IMR-90 (cell line): ENCODE measurements at places on chromosomes 5 and 9. TPM values are rescaled to one million over a fixed set of nuclear protein-coding genes. Genes with fewer than 3 reads are reported as not detected.

The SLC6A7 gene
- under 0.01 TPM in 1 of 2 replicates, not detected in the other for total RNA-seq

The WDR31 gene
- 0.28 and 0.36 TPM in 2 replicates for total RNA-seq

The STK32A gene
- under 0.01 and 0.18 TPM in 2 replicates for total RNA-seq

The UAP1L1 gene
- total RNA-seq, result 2.3 and 2.5 TPM in 2 replicates

The IPPK gene
- 25.1 and 27.5 TPM in 2 replicates for total RNA-seq

DNA sequence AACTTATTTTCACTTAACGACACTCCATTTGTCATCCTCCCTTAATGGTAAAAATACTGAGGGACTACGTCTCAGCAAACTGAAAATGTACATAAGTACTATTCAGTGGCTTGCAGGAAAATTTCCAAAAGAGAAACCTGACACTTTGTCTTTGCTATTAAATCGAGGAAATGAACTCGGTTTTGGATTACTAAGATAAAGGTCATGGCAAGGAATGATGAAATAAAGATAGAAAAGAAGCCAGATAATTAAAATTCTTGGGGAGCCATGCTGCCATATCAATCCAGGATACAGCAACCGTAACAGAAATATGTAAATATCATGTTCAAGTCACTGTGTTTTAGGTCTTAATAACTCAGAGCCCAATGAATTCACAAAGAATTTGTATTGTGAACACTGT is 647.8 kb downstream of the CDH9 start:
- DNase-seq, result no peak
- no peaks in the 10 kb centered on the region for H3K36me3 ChIP-seq
- no peak overlapping the region for H3K4me3 ChIP-seq

DNA sequence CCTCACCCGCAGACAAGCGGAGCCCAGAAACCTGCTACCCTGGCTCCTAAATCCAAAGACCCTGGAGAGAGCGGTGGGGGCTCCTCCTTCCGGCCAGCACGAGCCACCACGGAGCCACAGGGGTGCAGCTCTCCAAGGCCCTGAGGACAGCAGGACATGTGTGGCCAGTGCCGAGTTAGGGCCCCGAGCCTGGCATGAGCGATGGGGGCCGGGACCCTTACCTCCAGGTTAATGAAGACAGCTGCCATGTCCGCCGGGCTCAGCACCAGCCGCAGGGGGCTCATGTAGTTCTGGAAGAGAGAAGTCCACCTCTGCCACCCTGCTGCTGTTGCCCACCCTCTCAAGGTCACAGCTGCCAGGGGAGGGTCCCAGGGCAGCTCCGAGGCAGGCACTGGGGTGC is 68.9 kb upstream of the SARDH start:
- H3K36me3 ChIP-seq, result peaks cover 31% of the 10 kb centered on the region
- H3K4me3 ChIP-seq, result no peak overlapping the region
- H3K4me1 ChIP-seq, result peaks cover 3% of the 10 kb centered on the region
- DNase-seq, result no peak
- H3K27me3 ChIP-seq, result no peaks in the 10 kb centered on the region
- no peak overlapping the region for H3K27ac ChIP-seq

DNA sequence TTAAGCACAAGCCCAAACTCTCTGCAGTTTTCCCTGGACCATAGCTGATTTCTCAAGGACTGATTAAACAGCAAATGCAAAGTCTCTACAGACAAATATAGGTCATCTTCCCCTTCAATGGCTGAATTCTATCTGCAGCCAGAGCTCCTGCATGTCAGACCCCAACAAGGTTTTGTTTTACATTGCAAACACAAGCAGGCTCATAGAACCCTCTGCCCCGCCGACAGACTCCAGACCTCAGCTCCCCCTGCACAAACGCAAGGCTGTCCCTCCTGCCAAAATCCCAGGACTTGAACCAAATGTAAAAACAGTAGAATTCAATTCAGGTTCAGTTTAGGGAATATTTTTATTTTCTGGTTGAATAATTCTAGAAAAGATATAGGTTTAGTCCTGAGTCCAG is 526.7 kb upstream of the TRPC7 start:
- no peaks in the 10 kb centered on the region for H3K4me1 ChIP-seq
- H3K36me3 ChIP-seq, result no peaks in the 10 kb centered on the region
- no peak for DNase-seq

GRCh38 chr5:147844846-147845245 is 13.4 kb upstream of the SPINK1 start:
- no peak overlapping the region for H3K27ac ChIP-seq
- H3K27me3 ChIP-seq, result no peaks in the 10 kb centered on the region
- H3K36me3 ChIP-seq, result no peaks in the 10 kb centered on the region
- DNase-seq, result no peak
- no peaks in the 10 kb centered on the region for H3K4me1 ChIP-seq

DNA sequence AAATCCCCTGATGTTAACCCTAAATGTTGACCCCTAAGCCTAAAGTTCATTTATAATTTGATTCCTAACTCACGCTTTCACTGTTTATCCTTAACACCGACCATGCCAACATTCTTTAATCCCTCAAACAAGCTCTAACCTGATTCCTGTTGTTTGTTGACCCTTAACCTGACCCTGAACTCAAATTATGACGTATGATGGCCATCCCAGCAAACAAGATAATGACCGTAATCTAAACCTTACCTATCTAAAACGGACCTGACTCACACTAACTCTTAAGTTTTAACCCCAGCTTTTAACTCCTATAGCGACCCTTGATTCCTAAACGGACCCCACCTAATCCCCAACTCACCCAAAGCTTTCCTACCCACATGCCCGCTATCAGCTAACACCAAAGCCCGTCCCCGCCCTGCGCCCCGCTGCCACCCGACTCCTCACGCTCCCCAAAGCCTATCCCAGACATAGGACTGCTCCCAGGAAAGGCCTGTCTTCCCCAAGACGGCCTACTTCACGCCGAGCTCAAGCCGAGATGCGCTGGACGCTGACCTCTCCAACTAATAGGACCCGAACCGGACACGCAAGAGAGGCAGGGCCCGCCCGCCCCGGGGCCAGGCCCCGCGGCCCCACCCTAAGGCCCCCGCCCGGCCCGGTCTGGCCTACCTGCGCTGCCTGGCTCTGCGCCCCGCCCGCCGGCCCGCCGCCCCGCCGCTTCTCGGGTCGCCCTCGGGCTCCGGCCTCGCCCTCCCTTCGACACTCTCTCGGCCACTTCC is 395 bp downstream of the TLN1 start:
- H3K4me3 ChIP-seq, result peak overlapping the region; percentile 99
- H3K4me1 ChIP-seq, result peaks cover 23% of the 10 kb centered on the region
- no peaks in the 10 kb centered on the region for H3K27me3 ChIP-seq
- H3K27ac ChIP-seq, result peak overlapping the region; percentile 90

- H3K4me1 ChIP-seq, result peaks cover 9% of the 10 kb centered on the region
- no peak overlapping the region for H3K27ac ChIP-seq
- H3K36me3 ChIP-seq, result peaks cover 15% of the 10 kb centered on the region
- no peaks in the 10 kb centered on the region for H3K27me3 ChIP-seq
- no peak overlapping the region for H3K4me3 ChIP-seq
Measured at GRCh38 chr9:111940697-111941096, 44.1 kb downstream of the UGCG start.

GRCh38 chr5:174056064-174056847 is 10.8 kb downstream of the NSG2 start:
- no peak for DNase-seq
- H3K27me3 ChIP-seq, result no peaks in the 10 kb centered on the region
- no peak overlapping the region for H3K4me3 ChIP-seq
- no peaks in the 10 kb centered on the region for H3K4me1 ChIP-seq

DNA sequence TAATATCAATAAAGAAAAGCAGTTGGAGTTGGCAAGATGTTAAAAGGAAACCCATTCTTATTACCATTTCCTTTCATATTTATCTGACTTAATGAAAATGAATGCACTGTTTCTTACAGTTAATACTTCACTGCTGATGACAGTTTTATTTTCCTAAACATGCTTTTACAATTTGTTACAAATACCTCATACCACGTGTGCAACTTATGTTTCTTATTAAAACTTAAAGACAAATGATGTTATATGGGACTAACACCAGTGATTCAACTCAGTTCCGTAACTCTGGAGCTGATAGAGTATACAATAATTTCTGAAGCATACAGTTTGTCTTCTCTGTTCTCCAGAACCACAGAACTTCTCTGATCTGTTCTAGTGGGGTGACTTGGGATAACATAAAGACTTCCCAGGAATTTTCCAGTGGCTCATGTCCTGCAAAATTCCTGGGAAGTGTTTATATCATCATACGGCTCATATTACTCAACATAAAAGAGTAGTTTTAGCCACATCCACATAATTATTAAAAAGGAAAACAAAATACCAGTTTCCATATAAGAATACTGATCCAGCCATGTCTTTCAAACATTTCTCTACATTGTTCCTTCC is 1259.0 kb upstream of the C9orf72 start:
- H3K27ac ChIP-seq, result no peak overlapping the region
- no peak for DNase-seq
- no peaks in the 10 kb centered on the region for H3K4me1 ChIP-seq
- no peaks in the 10 kb centered on the region for H3K27me3 ChIP-seq
- no peak overlapping the region for H3K4me3 ChIP-seq
- no peaks in the 10 kb centered on the region for H3K36me3 ChIP-seq

- H3K36me3 ChIP-seq, result peaks cover 33% of the 10 kb centered on the region
- no peak overlapping the region for H3K4me3 ChIP-seq
- no peak overlapping the region; the same call in 1 of the 2 replicates for H3K27ac ChIP-seq
Measured at GRCh38 chr5:38938424-38938823, 92.6 kb downstream of the OSMR start.

- no peaks in the 10 kb centered on the region for H3K36me3 ChIP-seq
- no peaks in the 10 kb centered on the region for H3K4me1 ChIP-seq
- no peak for DNase-seq
- no peak overlapping the region for H3K4me3 ChIP-seq
- no peaks in the 10 kb centered on the region for H3K27me3 ChIP-seq
Measured at GRCh38 chr9:25224996-25225395, 453.2 kb downstream of the TUSC1 start.

- H3K27me3 ChIP-seq, result peaks cover 5% of the 10 kb centered on the region
- no peak overlapping the region for H3K27ac ChIP-seq
- no peak overlapping the region for H3K4me3 ChIP-seq
- H3K4me1 ChIP-seq, result no peaks in the 10 kb centered on the region
- peak; percentile 13 for DNase-seq
Measured at GRCh38 chr5:109907731-109908130, 218.0 kb downstream of the MAN2A1 start.

DNA sequence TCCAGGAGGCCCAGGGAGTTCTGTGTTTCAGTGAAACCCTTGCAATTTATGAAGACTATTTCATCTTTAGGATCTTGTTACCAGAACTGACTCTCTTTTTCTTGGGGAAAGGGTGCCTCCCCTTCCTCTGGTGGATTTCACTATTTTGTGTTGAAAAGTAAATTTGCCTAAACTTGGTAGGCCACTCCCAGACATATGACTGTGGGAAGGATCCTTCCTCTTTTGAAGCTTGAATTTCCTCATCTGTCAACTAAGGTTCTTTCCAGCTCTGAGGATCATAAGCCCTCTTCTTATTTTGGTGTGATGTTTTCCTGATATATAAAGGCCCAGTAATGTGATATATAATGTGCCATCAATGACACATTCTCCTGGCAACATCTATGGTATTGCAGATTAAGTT is 59.1 kb upstream of the ZFAND5 start:
- DNase-seq, result no peak
- no peak overlapping the region for H3K4me3 ChIP-seq
- H3K4me1 ChIP-seq, result peaks cover 2% of the 10 kb centered on the region; the same call in 1 of the 2 replicates
- no peaks in the 10 kb centered on the region for H3K36me3 ChIP-seq
- H3K27me3 ChIP-seq, result no peaks in the 10 kb centered on the region

GRCh38 chr9:135204177-135204576 is 116.7 kb downstream of the OLFM1 start:
- no peak overlapping the region for H3K27ac ChIP-seq
- H3K27me3 ChIP-seq, result no peaks in the 10 kb centered on the region
- H3K4me3 ChIP-seq, result no peak overlapping the region
- DNase-seq, result no peak
